ENCODE measurements at places on chromosomes 16 and 17. TPM values are rescaled to one million over a fixed set of nuclear protein-coding genes. Genes with fewer than 3 reads are reported as not detected.

DNA sequence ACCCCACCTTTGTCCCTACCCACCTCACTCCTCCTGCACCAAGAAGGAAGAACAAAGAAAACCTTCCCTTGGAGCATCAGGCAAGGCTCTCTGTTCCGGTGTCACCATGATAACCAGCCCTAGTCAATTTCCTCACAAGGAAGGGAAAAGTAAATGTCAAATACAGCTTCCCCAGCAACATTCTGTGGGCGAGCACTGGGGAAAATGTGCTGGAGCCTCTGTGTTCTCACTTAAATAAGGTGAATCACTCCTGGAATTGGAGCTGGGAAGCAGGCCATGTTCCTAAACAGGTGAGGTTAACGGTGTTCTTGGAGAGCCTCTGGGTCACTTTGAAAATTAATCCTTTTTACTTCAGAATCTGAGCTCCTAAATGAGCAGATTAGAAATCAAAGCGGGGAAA, 427.9 kb upstream of the ERCC4 start:
- H3K4me1 ChIP-seq: no peaks in the 10 kb centered on the region
- DNase-seq: no peak
- H3K27me3 ChIP-seq: no peaks in the 10 kb centered on the region

GRCh38 chr17:79975498-79976134, 60.1 kb downstream of the TBC1D16 start:
- no peak overlapping the region for H3K27ac ChIP-seq
- no peaks in the 10 kb centered on the region for H3K4me1 ChIP-seq
- no peaks in the 10 kb centered on the region for H3K36me3 ChIP-seq

Gene GOSR1
- 59.2 TPM for total RNA-seq

DNA sequence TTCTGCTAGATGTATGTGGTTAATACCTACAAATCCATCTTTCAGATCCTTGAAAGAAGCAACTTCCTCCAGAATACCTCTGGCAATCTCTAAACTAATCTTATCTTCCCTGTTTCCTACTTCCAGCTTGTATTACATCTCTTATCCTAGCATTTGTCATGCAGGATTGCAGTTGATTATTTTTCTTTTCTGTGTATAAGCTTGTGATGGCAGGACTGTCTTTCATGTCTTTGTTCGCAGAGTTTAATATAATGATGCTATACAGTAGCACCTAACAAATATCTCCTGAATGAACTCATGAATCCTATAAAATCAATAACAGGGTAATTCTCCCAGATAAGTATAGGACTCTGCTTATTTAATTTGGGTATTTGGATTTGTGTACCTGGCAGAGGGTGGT, 12.2 kb upstream of the UBE2G1 start:
- H3K27me3 ChIP-seq: no peaks in the 10 kb centered on the region
- H3K4me3 ChIP-seq: no peak overlapping the region
- no peaks in the 10 kb centered on the region for H3K36me3 ChIP-seq
- H3K4me1 ChIP-seq: peaks cover 13% of the 10 kb centered on the region

All from natural killer cell treated with Interleukin-12 subunit alpha and Interleukin-12 subunit beta and Interleukin-15 and Interleukin-18, amount 100 ng/mL, for 72 hours (primary cell).